ENCODE measurements at places on chromosomes 3 and 15. TPM values are rescaled to one million over a fixed set of nuclear protein-coding genes. Genes with fewer than 3 reads are reported as not detected.

CHRNA7 gene
- total RNA-seq: 0.73 TPM

KNG1 gene
- total RNA-seq: not detected

SCN11A gene
- total RNA-seq: not detected

CNTN3 gene
- not detected for total RNA-seq

TMC3 gene
- total RNA-seq: not detected

CCDC39 gene
- total RNA-seq: not detected

TRIM42 gene
- not detected for total RNA-seq

PDZRN3 gene
- not detected for total RNA-seq

ZNF385D gene
- 4.5 TPM for total RNA-seq

Measured in mammary microvascular endothelial cell (primary cell).